ENCODE measurements at places on chromosomes 6 and 20.

GRCh38 chr20:21513181-21513663, 642 bp downstream of the NKX2-2 start:
- no peak for DNase-seq

GRCh38 chr6:44010411-44011349, 116.6 kb downstream of the MRPL14 start:
- no peak for DNase-seq

GRCh38 chr6:126041516-126041915, 55.2 kb downstream of the TRMT11 start:
- no peak for DNase-seq

DNA sequence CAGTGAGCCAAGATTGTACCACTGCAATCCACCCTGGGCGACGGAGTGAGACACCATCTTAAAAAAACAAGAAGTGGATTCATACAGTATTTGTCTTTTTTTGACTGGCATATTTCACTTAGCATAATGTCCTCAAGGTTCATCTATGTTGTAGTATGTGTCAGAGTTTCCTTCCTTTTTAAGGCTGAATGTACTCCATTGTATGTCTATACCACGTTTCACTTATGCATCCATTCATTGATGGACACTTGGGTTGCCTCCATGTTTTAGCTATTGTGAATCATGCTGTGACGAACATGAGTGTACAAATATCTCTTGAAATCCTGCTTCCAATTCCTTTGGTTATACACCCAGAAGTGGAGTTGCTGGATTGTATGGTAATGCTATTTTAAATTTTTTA, 28.9 kb upstream of the FAM83D start:
- no peak for DNase-seq

- DNase-seq, result no peak
Observed at GRCh38 chr6:99307295-99307907, 42.1 kb downstream of the FAXC start.

DNA sequence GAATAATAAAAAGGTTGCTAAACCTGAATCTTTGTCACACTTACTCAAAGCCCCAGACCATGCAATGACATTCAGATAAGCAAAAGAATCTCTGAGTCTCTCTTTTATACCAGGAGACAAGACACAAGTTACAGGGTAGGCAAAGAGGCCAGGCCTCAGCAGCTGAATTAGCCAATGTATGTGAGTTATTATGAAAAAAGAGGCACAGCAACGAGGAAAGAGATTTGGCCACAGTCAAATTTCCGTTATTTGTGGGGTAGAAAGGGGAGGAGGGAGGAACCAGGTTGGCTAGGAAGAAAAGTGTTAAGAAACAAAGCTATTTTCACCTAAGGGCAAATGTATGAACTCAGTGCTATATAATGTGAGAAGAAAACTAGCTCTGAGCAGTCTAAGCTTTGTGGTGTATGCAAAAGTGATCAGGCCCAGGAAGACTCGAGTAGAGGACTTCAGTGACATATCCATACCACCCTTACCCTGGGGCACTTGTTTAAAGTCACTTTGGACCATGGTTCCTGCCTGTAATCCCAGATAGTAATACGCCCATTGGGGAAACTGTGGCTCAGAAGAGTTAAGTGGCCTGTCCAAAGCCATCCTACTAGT, 19.1 kb downstream of the IPCEF1 start:
- no peak for DNase-seq

GRCh38 chr6:56986611-56987010, 31.7 kb downstream of the BEND6 start:
- DNase-seq, result no peak

GRCh38 chr6:87675004-87675681, 26.9 kb downstream of the AKIRIN2 start:
- no peak for DNase-seq

DNA sequence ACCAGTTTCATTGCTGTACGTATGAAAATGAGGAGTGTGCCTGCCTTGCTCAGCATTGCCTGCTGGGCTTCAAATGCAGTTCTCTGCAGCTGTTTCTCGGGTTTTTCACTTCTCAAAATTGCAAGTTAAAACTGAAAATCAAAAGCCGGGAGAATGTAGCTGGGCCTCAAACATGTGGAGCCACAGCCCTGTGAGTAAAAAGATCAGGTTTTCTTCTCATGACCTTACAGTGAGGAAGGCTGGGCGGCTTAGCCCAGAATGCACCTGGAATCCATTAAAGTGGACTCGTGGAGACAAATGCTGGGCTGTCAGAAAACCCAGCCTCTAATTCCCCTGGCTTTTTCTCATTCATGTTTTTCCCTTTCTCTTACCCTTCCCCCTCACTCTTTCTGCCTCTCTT, 34.4 kb downstream of the DSE start:
- no peak for DNase-seq

DNA sequence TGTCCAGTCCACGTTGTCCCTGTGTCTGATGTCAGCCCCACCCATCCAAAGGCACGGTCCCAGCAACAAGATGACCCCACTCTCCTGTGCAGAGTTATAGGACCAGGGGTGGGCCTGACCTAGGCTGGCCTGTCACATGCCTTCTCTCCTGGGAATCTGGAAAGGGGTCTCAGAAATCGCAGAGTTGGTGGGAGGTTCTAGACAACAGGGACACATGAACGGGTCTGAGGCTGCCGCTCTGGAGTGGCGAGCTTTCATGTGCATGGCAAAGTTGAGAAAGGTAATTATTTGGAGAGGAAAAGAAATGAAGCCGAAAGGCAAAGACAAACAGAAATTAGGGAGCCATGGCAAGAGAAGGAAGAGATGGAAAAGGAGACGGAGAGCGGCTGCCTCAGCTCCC, 29.5 kb downstream of the BFSP1 start:
- DNase-seq, result no peak

- no peak for DNase-seq
Observed at GRCh38 chr20:36097337-36098151, 57.0 kb upstream of the EPB41L1 start.

DNA sequence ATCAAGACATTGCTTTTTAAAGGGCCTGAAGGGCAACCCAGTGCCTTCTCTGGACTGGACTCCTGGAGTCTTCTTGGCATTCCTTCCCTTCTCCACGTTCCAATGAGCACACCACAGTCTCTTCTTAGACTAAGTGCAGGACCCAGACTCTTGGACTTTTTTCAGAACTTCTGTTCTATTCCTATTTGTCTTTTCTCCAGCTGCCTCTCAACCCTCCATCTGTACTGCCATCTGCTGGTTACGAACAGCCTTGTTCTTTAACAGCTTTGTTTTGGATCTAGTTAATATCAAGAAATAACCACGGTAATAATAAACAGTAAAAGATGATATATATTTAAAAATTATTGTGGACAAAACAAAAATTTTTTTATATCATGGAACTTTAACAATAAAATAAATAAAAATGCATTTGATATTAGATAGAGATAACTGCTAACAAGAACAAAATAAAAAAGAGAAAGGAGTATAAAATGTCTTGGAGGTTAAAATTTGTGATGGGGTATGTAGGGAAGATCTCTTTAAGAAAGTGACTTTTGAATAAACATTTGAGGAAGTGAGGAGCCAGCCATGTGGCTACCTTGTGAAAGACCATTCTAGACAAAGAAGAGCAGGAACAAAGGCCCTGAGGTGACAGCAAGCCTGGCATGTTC, 105.1 kb upstream of the HCRTR2 start:
- peak; percentile 27 for DNase-seq

DNA sequence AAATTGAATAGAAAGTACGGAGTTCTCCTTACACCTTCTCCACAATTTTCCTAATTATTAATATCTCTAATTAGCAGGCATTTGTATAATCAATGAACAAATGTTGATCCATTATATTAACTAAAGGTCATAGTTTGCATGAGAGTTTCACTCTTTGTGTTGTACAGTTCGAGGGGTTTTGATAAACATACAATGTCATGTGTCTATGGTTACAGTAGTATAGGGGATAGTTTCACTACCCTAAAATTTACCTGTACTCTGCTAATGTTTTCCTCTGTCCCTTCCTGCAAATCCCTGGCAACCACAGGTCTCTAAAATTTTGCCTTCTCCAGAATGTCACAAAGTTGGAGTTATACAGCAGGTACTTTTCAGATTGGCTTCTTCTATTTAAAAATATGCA, 1199.8 kb upstream of the GJE1 start:
- no peak for DNase-seq

DNA sequence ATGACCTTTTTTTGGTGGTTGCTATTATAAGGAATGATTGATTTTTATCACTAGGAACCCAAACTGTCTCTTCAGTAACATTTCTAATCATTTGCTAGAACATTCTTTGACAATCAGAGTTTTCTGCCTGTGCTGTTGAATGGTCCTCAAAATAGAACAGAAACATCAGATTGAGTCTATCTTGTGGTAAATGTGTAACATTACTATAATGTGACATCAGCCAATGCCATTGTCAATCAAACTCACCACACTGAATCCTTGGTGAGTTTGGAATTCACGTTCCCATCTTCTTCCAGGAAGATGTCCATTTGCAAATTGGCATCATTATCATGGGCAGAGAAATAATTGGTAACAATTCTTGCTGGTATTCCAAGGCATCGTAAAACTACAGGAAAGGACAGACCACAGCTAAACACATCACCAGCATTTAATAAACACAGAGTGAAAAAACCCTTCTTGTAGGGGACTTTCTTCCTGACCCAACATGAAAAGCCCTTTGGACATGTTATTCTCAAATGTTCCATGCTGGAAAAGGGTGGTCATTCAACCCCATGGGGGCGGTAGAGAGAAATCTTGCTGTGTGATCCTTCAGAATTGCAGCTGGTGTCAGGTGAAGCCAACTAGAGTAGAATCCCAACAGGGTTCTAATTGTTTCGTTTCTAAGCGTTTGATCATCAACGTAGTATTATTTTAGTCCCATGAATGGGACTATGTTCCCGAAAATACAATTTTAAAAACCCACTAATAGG, 98.5 kb downstream of the F13A1 start:
- no peak for DNase-seq

- no peak for DNase-seq
Observed at GRCh38 chr6:13216236-13217014, 111.9 kb downstream of the TBC1D7 start.

GRCh38 chr20:64268174-64268573, 12.6 kb downstream of the PCMTD2 start:
- DNase-seq, result no peak

DNA sequence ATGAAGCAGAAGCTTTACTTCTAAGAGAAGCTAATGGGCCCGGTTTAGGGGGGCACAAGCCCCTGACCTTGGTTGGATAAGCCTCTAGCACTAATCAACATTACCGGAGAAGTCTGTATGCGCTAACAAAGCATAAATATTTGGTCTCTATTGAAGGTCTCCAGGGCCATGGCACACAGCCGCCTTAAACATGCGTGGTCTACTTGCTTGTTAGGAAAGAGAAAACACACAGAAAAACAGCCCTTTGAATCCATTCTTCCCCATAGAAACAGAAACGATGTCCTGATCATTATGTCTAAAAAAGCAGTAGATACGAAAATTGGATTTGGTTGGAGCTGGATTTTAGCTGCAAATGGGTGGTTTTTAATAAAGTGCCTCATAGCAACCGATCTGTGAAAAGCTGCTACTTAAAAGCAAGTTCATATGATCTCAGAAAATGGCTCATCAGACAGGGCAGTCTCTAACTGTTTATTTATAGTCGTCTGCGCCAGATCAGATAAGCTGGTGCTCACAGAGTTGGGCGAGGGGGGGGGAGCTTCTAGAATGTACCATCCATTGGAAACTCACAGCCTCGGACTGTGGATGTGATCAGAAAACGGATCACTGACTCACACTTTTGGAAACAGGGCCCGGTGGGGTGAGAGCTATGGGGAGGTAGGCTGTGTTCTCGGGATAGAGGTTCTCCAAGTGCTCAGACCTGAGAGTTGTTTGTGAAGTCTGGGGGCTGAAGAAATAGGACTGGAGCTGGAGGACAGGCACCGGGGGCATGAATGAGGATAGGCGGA, 35.3 kb upstream of the APCDD1L start:
- no peak for DNase-seq

- no peak for DNase-seq
Observed at GRCh38 chr6:54525731-54526130, 217.5 kb downstream of the TINAG start.

DNA sequence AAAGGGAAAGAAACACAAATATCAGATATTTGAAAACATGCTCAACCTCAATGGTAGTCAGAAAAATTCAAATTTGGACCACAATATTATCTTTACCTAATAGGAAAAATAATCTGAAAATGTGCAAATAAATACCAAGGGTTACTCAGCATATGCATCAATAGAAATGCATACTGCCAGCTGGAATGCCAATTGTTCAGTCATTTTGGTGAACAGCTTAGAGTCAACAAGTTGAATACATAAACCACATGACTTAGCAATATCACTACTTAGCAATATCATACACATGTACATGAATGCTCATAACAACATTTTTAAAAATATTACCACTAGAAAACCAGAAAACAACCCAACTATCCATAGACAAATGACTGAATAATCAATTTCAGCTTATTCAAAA, 212.7 kb downstream of the PTPRK start:
- no peak for DNase-seq

DNA sequence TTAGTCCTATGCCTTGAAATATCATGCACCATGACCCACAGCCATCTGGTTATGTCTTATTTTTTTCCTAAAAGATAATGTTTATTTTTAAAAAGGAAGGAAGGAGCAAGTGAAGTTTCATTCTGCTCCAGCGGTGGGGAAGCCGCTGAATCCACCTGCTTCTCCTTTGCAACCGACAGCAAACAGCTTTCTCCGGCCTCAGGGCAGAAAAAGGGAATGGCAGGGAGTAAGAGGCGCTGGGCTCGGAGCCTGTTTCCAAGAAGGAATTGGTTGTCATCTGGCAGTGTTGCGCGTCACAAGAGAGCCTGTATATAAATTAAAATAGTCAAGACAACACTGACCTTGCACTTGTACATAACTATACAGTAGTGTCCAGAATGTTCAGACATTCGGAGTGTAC, 14.2 kb downstream of the GFRA4 start:
- no peak for DNase-seq

DNA sequence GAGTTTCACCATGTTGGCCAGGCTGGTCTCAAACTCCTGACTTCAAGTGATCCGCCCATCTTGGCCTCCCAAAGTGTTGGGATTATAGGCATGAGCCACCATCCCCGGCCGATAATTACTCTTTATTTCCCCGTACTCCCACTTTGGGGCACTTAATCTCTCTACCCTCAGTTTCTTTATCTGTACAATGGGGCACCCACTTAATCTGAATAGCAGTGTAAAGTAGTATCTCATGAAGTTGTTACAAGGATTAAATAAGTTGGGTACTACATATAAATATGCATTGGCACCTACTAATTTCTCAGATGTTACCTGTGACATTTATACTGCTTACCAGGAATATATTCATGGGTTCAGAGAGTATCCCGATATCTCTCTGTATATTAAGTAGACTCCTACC, 15.2 kb downstream of the GINM1 start:
- no peak for DNase-seq
